Temporal lobe (tissue), 4 donors: ENCODE measurements at places on chromosomes 4 and X. TPM values are rescaled to one million over a fixed set of nuclear protein-coding genes. Genes with fewer than 3 reads are reported as not detected.

GPAT3 gene
- under 0.01 TPM for total RNA-seq

RRH gene
- 0.25 TPM for total RNA-seq

FAM47E gene
- 2.5 TPM for total RNA-seq

PDS5A gene
- total RNA-seq = 58.3 TPM

RAB40A gene
- total RNA-seq = 1.2 TPM

NDNF gene
- 6.6 TPM for total RNA-seq

CSAG1 gene
- total RNA-seq = not detected

ODAPH gene
- not detected for total RNA-seq

RHOXF2B gene
- not detected for total RNA-seq

MAOB gene
- 5.7 TPM for total RNA-seq

MID2 gene
- 7.6 TPM for total RNA-seq

TNIP3 gene
- under 0.01 TPM for total RNA-seq

GC gene
- total RNA-seq = not detected

BMP3 gene
- 4.4 TPM for total RNA-seq

RHOXF1 gene
- not detected for total RNA-seq

GPR50 gene
- not detected for total RNA-seq

ZAR1 gene
- total RNA-seq = 0.25 TPM

ASMT gene
- 0.25 TPM for total RNA-seq

USP51 gene
- total RNA-seq = 3.7 TPM

CENPI gene
- 5.4 TPM for total RNA-seq

TLR2 gene
- 1.2 TPM for total RNA-seq

PAGE2 gene
- not detected for total RNA-seq

NAT8L gene
- total RNA-seq = 10.8 TPM

GJB1 gene
- under 0.01 TPM for total RNA-seq

SLC9B2 gene
- 90.5 TPM for total RNA-seq

PRRG3 gene
- 6.1 TPM for total RNA-seq
